ENCODE measurements at places on chromosomes 3 and 15. TPM values are rescaled to one million over a fixed set of nuclear protein-coding genes. Genes with fewer than 3 reads are reported as not detected.

The FBXL2 gene
- 7.5 TPM for total RNA-seq

The ST3GAL6 gene
- total RNA-seq: 10.9 TPM

The SLC27A2 gene
- 2.0 TPM for total RNA-seq

GRCh38 chr15:70556151-70556741, 207.1 kb downstream of the UACA start:
- no peak for DNase-seq

The FGF12 gene
- 3.6 TPM for total RNA-seq

- no peak for DNase-seq
Measured at GRCh38 chr3:78134496-78134895, 1094.6 kb downstream of the ROBO2 start.

DNA sequence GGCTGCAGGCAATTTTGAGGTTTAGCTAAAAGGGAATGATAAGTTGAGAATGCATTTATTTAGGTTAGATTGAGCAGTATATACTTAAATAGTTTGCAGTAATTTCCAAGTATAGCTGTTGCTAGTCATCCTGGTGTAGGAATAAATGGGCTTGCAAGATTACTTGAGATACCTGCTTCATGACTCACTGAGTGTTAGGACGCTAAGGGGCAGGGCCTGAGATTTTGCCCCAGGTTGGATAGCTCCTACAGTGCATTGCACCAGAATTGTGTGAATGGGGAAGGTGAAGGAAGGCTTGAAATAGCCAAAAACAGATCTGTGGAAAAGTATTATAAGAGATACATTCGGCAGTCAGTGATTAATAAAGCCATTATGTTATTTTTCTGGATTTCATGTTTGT, 72.8 kb downstream of the KCNH8 start:
- no peak for DNase-seq

All from left lung (tissue), 14 donors.